ENCODE measurements at places on chromosomes 2 and 18.

DNA sequence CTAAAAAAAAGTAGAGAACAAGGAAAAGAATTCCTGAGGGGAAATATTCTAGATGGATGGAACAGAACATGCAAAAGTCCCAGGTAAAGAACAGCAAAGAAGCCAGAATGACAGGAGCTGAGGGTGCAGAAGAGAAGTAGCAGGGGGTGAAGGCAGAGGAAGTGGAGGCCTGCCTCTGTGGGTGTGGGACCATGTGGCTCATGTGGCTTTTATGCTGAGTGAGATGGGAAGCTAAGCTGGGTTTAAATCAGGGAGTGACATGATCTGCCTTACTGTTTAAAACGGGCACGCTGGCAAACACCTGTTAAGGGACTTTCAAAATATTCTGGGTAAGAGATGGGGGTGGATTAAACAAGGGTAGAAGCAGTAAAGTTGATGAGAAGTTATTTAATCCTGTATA lies 40.0 kb downstream of the GKN2 start:
- no peaks in the 10 kb centered on the region for H3K36me3 ChIP-seq
- peaks cover 22% of the 10 kb centered on the region for H3K4me1 ChIP-seq
- H3K4me3 ChIP-seq: no peak overlapping the region

GRCh38 chr18:40546875-40547274 lies 1408.2 kb upstream of the PIK3C3 start:
- no peak overlapping the region for H3K4me3 ChIP-seq
- no peaks in the 10 kb centered on the region for H3K27me3 ChIP-seq
- ATAC-seq: no peak
- no peaks in the 10 kb centered on the region for H3K36me3 ChIP-seq
- H3K4me1 ChIP-seq: no peaks in the 10 kb centered on the region

- no peak overlapping the region for H3K27ac ChIP-seq
- no peak for ATAC-seq
- peaks cover 60% of the 10 kb centered on the region for H3K36me3 ChIP-seq
- H3K27me3 ChIP-seq: no peaks in the 10 kb centered on the region
- peaks cover 10% of the 10 kb centered on the region for H3K4me1 ChIP-seq
- H3K4me3 ChIP-seq: peak overlapping the region; percentile 80
Observed at GRCh38 chr2:10045561-10046355, 2.4 kb downstream of the KLF11 start.

DNA sequence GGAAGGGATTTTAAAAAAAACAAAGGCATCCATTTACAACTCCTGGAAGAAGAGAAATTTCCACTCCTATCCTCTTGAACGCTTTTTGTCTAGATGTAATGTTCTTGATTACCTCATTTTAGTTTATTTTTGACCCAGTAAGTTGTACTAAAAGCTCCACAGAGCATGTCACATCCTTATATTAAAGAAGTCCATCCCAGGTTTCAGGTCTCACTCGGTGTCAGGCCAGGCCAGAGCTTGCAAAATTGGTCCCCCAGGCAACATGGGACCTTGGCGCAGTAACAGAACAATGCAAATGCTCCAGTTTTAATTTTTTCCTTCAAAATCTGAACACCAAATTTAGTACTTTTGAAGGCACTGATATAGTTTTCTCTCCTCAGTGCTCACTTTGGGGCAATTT lies 218.4 kb upstream of the REV1 start:
- ATAC-seq: no peak
- H3K4me1 ChIP-seq: no peaks in the 10 kb centered on the region
- H3K36me3 ChIP-seq: no peaks in the 10 kb centered on the region
- H3K27ac ChIP-seq: no peak overlapping the region
- no peak overlapping the region for H3K4me3 ChIP-seq

- no peaks in the 10 kb centered on the region for H3K27me3 ChIP-seq
- peak overlapping the region; percentile 9 for H3K27ac ChIP-seq
- H3K4me3 ChIP-seq: no peak overlapping the region
- ATAC-seq: peak; percentile 20
- peaks cover 4% of the 10 kb centered on the region for H3K4me1 ChIP-seq
Observed at GRCh38 chr2:7515327-7515726, 598.1 kb downstream of the RNF144A start.

- peaks cover 18% of the 10 kb centered on the region for H3K27me3 ChIP-seq
- H3K36me3 ChIP-seq: no peaks in the 10 kb centered on the region
- ATAC-seq: no peak
- H3K27ac ChIP-seq: no peak overlapping the region
- H3K4me1 ChIP-seq: no peaks in the 10 kb centered on the region
- H3K4me3 ChIP-seq: no peak overlapping the region
Observed at GRCh38 chr18:35835833-35836232, 136.6 kb upstream of the RMP24 start.

DNA sequence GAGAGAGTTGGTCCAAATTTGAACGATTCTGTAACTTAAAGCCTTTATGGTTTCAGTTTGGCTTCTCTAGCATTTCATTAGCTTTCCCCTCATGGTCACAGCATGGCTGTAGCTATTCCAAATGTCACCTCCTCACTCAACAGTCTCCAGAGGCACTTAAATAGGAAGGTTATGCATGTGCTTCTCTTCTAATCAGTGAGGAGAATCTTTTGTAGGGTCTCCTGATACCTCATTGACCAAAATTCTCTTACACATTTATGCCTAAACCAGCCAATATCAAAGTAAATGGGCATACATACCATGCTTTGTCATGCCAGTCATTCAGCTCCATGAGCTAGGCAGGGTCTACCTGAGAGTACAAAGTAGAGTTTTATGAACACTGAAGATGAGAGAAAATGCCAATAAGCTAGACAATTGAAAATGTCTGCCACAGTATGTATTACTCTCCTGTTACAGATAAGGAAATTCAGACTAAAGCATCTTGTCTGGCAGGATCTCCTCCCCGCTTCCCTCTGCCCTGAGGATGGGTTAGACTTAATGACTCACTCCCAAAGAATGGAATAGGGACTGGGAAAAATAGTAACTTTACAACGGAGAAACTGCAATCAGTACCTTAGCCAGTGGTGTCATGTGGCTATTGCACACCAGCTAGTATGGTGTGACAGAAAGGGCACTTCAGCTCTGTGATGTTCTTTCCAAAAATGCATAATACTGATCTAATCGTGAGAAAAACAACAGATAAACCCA lies 15.4 kb downstream of the DSG2 start:
- no peaks in the 10 kb centered on the region for H3K4me1 ChIP-seq
- no peak overlapping the region for H3K27ac ChIP-seq
- H3K27me3 ChIP-seq: peaks cover 13% of the 10 kb centered on the region
- H3K36me3 ChIP-seq: no peaks in the 10 kb centered on the region
- H3K4me3 ChIP-seq: no peak overlapping the region
- no peak for ATAC-seq

DNA sequence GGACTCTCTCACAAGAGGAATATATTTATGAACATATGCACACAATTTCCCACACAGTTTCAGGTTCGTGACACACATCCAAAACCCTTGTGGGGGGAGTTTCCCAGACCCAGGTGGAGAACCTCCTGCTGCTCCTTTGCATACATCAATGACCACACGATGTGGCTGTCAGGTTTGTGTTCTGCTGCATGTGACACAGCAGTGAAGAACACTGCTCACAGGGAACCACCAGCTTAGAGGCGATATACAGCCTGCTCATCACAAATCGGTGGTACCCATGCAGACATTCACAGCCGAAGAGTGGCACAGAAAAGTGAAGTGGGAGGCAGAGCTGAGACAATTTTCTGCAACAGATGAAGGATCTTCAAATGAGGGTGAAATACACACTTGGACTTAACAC lies 175.6 kb upstream of the ZFP36L2 start:
- peak; percentile 98 for ATAC-seq
- H3K27ac ChIP-seq: peak overlapping the region; percentile 12
- H3K36me3 ChIP-seq: peaks cover 22% of the 10 kb centered on the region
- no peaks in the 10 kb centered on the region for H3K27me3 ChIP-seq
- H3K4me3 ChIP-seq: peak overlapping the region; percentile 0

GRCh38 chr18:36107477-36107876 lies 21.7 kb downstream of the SLC39A6 start:
- H3K4me3 ChIP-seq: no peak overlapping the region
- H3K27me3 ChIP-seq: no peaks in the 10 kb centered on the region
- H3K4me1 ChIP-seq: no peaks in the 10 kb centered on the region

GRCh38 chr2:142675398-142675797 lies 202.1 kb upstream of the KYNU start:
- no peak overlapping the region for H3K4me3 ChIP-seq
- H3K27me3 ChIP-seq: no peaks in the 10 kb centered on the region
- H3K27ac ChIP-seq: no peak overlapping the region

DNA sequence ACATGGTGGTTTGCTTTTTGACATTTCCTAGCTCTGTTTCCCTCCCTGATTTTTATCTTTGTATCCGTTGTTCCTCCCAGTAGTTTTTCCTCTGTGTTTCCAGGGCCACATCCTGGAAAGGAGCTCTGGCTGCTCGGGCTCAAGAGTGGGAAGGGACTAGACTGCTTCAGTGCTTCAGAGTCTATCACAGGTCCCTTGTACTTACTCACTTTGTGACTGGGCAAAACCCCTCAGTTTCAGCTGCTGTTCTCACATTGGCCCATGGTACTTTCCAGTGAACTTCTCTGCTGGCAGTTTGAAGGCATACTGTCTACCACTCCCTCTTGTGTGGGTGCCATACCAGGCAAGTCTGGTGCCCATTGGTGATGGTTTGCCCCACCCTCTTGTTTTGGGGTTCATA lies 7.5 kb upstream of the STAMBP start:
- peaks cover 10% of the 10 kb centered on the region for H3K4me1 ChIP-seq
- H3K36me3 ChIP-seq: no peaks in the 10 kb centered on the region
- ATAC-seq: peak; percentile 95
- H3K4me3 ChIP-seq: peak overlapping the region; percentile 43

- no peak overlapping the region for H3K4me3 ChIP-seq
- no peak overlapping the region for H3K27ac ChIP-seq
- peaks cover 91% of the 10 kb centered on the region for H3K36me3 ChIP-seq
- no peaks in the 10 kb centered on the region for H3K27me3 ChIP-seq
- ATAC-seq: no peak
Observed at GRCh38 chr2:171004363-171004762, 75.3 kb downstream of the GORASP2 start.

- H3K27me3 ChIP-seq: peaks cover 9% of the 10 kb centered on the region
- no peak overlapping the region for H3K4me3 ChIP-seq
Observed at GRCh38 chr2:42965196-42965595, 172.8 kb upstream of the HAAO start.

GRCh38 chr2:103986001-103986400 lies 867.9 kb upstream of the POU3F3 start:
- H3K27ac ChIP-seq: no peak overlapping the region
- ATAC-seq: no peak
- no peaks in the 10 kb centered on the region for H3K36me3 ChIP-seq
- no peak overlapping the region for H3K4me3 ChIP-seq
- no peaks in the 10 kb centered on the region for H3K27me3 ChIP-seq
- H3K4me1 ChIP-seq: no peaks in the 10 kb centered on the region

- no peaks in the 10 kb centered on the region for H3K27me3 ChIP-seq
- H3K4me1 ChIP-seq: no peaks in the 10 kb centered on the region
- no peaks in the 10 kb centered on the region for H3K36me3 ChIP-seq
- H3K27ac ChIP-seq: no peak overlapping the region
Observed at GRCh38 chr2:164554487-164554886, 66.8 kb downstream of the GRB14 start.

GRCh38 chr2:121338281-121338680 lies 53.3 kb upstream of the TFCP2L1 start:
- no peak overlapping the region for H3K27ac ChIP-seq
- H3K27me3 ChIP-seq: no peaks in the 10 kb centered on the region
- no peak for ATAC-seq
- H3K4me3 ChIP-seq: no peak overlapping the region
- peaks cover 59% of the 10 kb centered on the region for H3K36me3 ChIP-seq

- H3K36me3 ChIP-seq: peaks cover 46% of the 10 kb centered on the region
- no peak overlapping the region for H3K27ac ChIP-seq
- H3K4me1 ChIP-seq: peaks cover 41% of the 10 kb centered on the region
- H3K4me3 ChIP-seq: peak overlapping the region; percentile 60
Observed at GRCh38 chr2:85016446-85016845, 45.5 kb downstream of the KCMF1 start.

GRCh38 chr2:183059561-183059960 lies 19.0 kb upstream of the DUSP19 start:
- peaks cover 10% of the 10 kb centered on the region for H3K27me3 ChIP-seq
- peaks cover 7% of the 10 kb centered on the region for H3K4me1 ChIP-seq
- no peak overlapping the region for H3K4me3 ChIP-seq
- ATAC-seq: peak; percentile 76

DNA sequence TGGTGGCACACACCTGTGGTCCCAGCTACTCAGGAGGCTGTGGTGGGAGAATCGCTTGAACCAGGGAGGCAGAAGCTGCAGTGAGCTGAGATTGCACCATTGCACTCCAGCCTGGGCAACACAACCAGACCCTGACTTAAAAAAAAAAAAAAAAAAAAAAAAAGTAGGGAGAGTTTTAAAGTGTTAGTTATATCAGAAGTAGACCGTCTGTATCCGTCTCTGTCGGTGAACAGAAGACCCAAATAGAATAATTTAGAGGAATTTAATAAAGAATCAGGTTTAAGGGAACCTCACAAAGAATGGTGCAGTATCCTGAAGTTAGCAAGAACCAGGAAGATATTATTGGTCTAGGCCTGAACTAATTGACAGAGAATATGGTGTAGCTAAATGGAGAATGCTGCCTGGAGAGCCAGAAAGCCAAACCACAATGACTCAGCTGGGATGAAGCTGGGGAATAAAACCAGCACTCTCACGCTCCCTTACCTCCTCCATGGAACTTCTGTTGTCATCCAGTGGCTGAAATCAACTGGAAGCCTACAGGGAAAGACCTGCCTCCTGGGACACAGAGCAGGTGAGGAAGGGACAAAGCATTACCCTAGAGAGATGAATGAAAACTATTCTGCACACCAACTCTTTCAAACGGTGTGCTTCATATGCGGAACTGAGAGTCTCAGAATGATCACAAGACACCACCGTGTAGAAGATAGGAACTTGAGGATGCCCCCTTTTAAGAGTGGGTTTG lies 39.1 kb upstream of the PLEKHM3 start:
- H3K4me1 ChIP-seq: no peaks in the 10 kb centered on the region
- H3K27me3 ChIP-seq: peaks cover 4% of the 10 kb centered on the region
- no peak for ATAC-seq
- no peaks in the 10 kb centered on the region for H3K36me3 ChIP-seq
- H3K4me3 ChIP-seq: no peak overlapping the region
- no peak overlapping the region for H3K27ac ChIP-seq

GRCh38 chr2:200188876-200189275 lies 117.6 kb upstream of the SPATS2L start:
- H3K27me3 ChIP-seq: peaks cover 22% of the 10 kb centered on the region
- H3K36me3 ChIP-seq: no peaks in the 10 kb centered on the region
- no peak overlapping the region for H3K27ac ChIP-seq
- no peak for ATAC-seq
- no peak overlapping the region for H3K4me3 ChIP-seq

DNA sequence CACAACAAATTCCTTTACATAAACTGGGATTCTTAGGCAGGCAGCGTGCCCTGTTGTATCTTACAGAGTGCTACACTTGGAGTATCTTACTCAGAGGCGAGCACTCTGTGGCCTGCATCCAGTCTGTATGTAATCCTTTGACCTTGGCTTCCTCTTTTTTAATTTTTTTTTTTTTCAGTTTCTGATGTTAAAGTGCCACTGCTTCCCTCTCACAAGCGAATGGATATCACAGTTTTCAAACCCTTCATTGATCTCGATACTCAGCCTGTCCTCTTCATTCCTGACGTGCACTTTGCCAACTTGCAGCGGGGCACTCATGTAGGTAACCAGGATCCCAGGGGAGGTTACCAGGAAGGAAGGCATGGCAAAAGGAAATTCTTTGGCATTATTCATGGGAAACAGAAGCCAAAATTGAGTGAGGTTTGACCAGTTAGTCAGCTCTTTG lies 40.4 kb downstream of the GRHL1 start:
- H3K27ac ChIP-seq: no peak overlapping the region
- H3K27me3 ChIP-seq: no peaks in the 10 kb centered on the region
- H3K4me3 ChIP-seq: no peak overlapping the region
- ATAC-seq: no peak
- peaks cover 7% of the 10 kb centered on the region for H3K4me1 ChIP-seq
- H3K36me3 ChIP-seq: no peaks in the 10 kb centered on the region
